ENCODE measurements at places on chromosomes 16 and 17. TPM values are rescaled to one million over a fixed set of nuclear protein-coding genes. Genes with fewer than 3 reads are reported as not detected.

NAE1 gene
- total RNA-seq: 93.6 TPM

AIPL1 gene
- not detected for total RNA-seq

SDF2 gene
- total RNA-seq: 64.3 TPM

IRX3 gene
- total RNA-seq: 9.8 TPM

SERPINF2 gene
- 2.0 TPM for total RNA-seq

HOXB1 gene
- not detected for total RNA-seq

ZACN gene
- total RNA-seq: 0.06 TPM

CLEC18A gene
- total RNA-seq: 0.10 TPM

HAGH gene
- total RNA-seq: 45.7 TPM

CDRT15 gene
- total RNA-seq: not detected

KRTAP4-1 gene
- not detected for total RNA-seq

SYCE1L gene
- total RNA-seq: not detected

FOXJ1 gene
- not detected for total RNA-seq

XYLT1 gene
- 0.80 TPM for total RNA-seq

NOD2 gene
- not detected for total RNA-seq

EVI2B gene
- total RNA-seq: 0.64 TPM

TP53TG3C gene
- 0.23 TPM for total RNA-seq

ST6GALNAC2 gene
- not detected for total RNA-seq

DUS2 gene
- total RNA-seq: 15.4 TPM

RSL1D1 gene
- 208 TPM for total RNA-seq

DBF4B gene
- 11.6 TPM for total RNA-seq

EVPL gene
- total RNA-seq: not detected

NPW gene
- total RNA-seq: 0.30 TPM

TNP2 gene
- total RNA-seq: not detected

RNF157 gene
- total RNA-seq: 0.10 TPM

KRTAP4-5 gene
- not detected for total RNA-seq

TNFRSF13B gene
- total RNA-seq: not detected

KLHL10 gene
- not detected for total RNA-seq

CCR7 gene
- total RNA-seq: 0.07 TPM

OTOA gene
- 0.11 TPM for total RNA-seq

ARL5C gene
- total RNA-seq: not detected

NXPH3 gene
- 0.06 TPM for total RNA-seq

Measured in HT1080 (cell line).